ENCODE measurements at places on chromosomes 7 and 10. TPM values are rescaled to one million over a fixed set of nuclear protein-coding genes. Genes with fewer than 3 reads are reported as not detected.

Gene STEAP1B
- 9.4 TPM for total RNA-seq

Gene ZNF511
- 44.8 TPM for total RNA-seq

Gene PLCE1
- total RNA-seq = 30.6 TPM

Gene ADIRF
- 849 TPM for total RNA-seq

Gene UCMA
- total RNA-seq = not detected

Gene TUBGCP2
- 73.5 TPM for total RNA-seq

DNA sequence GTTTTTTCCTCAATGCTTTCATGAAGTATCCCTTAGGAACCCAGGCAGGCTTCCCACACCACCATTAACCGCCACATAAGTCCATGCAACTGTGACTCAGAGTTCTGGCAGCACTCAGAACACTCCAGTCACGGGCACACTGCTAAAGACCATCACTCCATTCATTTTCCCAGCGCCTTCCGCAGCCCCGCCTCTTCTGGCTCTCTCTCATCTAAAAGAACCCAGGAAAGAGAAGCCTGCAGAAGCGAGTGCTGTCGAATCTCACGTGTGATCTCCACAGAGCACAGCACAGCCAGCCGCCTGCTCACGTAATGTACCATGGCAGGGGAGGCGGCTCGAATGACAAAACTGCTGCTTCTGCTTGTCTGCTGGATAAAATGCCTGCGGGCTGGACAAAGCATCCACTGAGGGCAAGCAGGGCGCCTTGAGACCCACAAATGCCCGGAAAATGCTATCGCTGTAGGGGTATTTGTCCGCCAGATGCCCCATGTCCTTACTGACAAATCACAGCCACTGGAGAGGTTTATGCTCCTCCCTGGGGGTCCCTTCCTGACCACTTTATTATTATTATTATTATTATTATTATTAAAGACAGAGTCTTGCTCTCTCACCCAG, 1.8 kb downstream of the PSMG3 start:
- DNase-seq = no peak
- no peaks in the 10 kb centered on the region for H3K27me3 ChIP-seq
- H3K4me3 ChIP-seq = no peak overlapping the region

DNA sequence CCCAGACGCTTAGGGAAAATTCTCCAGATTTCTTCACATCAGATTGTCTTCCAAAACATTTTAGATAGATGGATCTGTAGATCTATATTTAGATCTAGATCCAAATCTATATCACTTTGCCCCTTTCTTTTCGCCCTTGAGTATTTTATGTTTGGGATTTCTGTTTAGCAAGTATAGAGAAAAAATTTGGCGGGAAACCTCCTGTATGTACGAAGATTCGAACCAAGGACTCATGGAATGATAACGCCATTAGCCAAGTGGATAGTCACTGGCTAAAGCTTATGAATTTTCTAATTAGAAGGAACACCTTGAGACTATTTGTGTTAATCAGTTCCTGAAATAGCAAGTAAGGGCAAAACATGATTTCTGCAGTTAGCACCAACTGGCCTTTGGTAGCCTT, 1.2 kb downstream of the THNSL1 start:
- peak overlapping the region; percentile 92 for H3K27ac ChIP-seq
- no peaks in the 10 kb centered on the region for H3K4me1 ChIP-seq
- H3K27me3 ChIP-seq = no peaks in the 10 kb centered on the region
- peak overlapping the region; percentile 76 for H3K4me3 ChIP-seq
- no peaks in the 10 kb centered on the region for H3K36me3 ChIP-seq

DNA sequence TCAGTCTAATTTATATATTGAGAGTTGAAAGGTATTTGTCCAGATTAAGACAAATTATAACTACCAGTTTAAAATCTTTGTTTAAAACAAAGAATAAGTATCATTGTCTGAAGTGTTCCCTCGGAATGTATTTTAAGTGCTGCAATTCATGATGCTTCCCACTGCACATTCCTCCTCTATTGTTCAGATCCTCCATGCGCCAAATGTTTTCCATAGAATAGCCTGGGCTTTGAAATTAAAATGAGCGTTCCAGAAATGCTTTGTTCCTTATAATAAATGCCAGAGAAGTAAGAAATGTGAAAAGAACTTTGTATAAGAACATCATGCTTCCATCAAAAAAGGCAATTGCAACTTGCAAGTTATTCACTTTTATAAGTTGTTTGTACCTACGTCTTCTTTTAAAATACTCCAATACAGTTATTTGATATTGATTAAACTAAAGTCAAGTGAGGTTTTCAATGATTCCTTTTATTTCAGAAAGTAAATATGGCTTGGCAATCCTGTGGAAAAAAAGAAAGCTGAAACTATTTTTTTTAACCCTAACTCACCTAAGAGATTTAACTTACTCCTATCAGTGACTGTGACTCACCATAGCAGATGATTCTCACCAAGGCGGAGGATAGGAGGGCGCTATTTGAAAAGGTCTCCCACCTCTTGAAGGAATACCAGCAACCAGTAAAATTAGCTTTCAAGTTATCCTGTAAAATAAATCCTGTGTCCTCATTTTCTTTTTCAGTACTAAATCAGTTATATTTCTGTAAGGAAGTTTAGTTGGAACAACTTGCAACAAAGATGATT, 85.8 kb downstream of the CTNNA3 start:
- no peaks in the 10 kb centered on the region for H3K4me1 ChIP-seq
- no peaks in the 10 kb centered on the region for H3K36me3 ChIP-seq
- H3K4me3 ChIP-seq = no peak overlapping the region
- DNase-seq = no peak

DNA sequence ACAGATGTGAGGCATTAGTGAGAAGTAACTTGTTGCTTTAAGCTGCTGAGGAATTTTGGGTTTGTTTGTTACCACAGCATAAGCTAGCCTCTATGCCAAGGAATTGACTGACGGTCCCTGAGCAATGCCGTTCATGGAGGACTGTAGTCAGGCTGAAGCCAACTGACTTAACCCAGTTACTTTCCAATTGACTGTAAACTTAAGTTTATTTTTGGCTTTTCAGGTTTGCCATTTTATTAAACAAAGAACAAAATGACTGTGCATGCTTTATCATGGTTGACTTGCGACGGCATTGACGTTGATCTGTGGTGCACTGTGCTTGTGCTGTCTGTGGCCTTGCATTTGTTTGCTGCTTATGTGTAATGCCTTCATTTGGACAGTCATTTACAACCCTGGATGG, 53.5 kb downstream of the DNAJB9 start:
- H3K4me1 ChIP-seq = no peaks in the 10 kb centered on the region
- no peaks in the 10 kb centered on the region for H3K36me3 ChIP-seq
- no peak for DNase-seq
- H3K4me3 ChIP-seq = no peak overlapping the region
- H3K27ac ChIP-seq = no peak overlapping the region

DNA sequence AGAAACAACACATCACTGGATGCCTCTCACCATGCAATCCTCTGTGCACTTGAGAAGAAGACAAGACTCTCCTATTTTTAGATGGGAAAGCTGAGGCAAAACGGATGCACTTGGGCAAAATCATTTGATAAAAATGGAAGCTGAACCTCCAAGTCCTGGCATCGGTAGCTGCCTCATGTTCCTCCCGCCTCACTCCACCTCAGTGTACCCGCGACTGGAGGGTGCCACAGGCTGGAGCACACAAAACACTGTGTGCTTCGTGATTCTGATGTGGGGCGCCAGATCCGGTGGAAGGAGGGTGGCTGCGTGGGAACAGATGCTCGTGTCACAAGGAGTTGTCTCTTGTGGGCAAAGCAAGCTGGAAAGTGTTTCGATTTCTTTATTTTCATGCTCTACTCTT, 41.3 kb downstream of the TAS2R41 start:
- no peaks in the 10 kb centered on the region for H3K4me1 ChIP-seq
- no peaks in the 10 kb centered on the region for H3K36me3 ChIP-seq
- H3K27ac ChIP-seq = peak overlapping the region; percentile 11
- no peak for DNase-seq
- no peaks in the 10 kb centered on the region for H3K27me3 ChIP-seq
- H3K4me3 ChIP-seq = no peak overlapping the region

- H3K4me1 ChIP-seq = no peaks in the 10 kb centered on the region
- no peaks in the 10 kb centered on the region for H3K27me3 ChIP-seq
- DNase-seq = no peak
- H3K27ac ChIP-seq = no peak overlapping the region
- no peak overlapping the region for H3K4me3 ChIP-seq
Observed at GRCh38 chr10:128071417-128071782, 54.8 kb downstream of the MKI67 start.

DNA sequence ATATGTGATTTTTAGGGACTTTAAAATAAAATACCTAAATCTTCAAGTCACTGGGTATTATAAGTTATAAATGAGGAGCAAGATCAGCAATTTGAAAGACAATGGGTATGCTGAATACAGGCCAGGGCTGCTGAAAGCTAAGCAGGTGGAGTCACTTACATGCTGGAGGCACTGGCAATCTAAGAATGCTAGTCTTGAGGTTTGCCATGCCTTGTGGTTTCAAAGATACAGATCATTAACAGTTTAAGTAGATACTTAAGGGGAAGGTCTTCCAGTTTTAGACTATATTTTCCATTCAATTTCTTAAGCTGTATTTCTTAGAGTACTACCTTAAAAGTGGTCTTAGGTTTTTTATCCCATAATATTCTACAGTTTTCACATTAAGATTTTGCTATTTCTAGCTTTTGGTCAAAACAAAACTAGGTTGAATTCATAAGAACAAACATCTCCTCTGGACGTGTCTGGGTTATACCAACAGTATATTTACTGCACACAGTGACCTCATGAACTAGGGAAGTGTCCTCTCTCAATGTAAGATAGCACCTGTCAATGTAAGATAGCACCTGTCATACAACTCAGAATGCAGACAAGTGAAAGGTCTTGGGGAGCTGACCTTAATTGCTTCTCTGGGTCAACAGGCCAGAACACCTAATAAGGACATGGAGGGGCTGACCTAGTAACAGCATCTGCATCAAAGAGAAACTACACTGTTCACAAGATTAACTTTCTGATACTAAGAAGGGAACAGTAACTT, 2.0 kb downstream of the SRI start:
- peaks cover 40% of the 10 kb centered on the region for H3K36me3 ChIP-seq
- no peak overlapping the region for H3K4me3 ChIP-seq
- peaks cover 4% of the 10 kb centered on the region for H3K4me1 ChIP-seq
- peak overlapping the region; percentile 86 for H3K27ac ChIP-seq

- no peak overlapping the region for H3K4me3 ChIP-seq
- DNase-seq = no peak
- no peaks in the 10 kb centered on the region for H3K4me1 ChIP-seq
- H3K36me3 ChIP-seq = no peaks in the 10 kb centered on the region
- H3K27ac ChIP-seq = no peak overlapping the region
- no peaks in the 10 kb centered on the region for H3K27me3 ChIP-seq
Observed at GRCh38 chr10:28217848-28218247, 85.0 kb downstream of the MPP7 start.

- no peak overlapping the region for H3K4me3 ChIP-seq
Observed at GRCh38 chr10:34960983-34961382, 129.2 kb downstream of the CUL2 start.

- no peak overlapping the region for H3K4me3 ChIP-seq
- H3K4me1 ChIP-seq = no peaks in the 10 kb centered on the region
- DNase-seq = no peak
- H3K27ac ChIP-seq = no peak overlapping the region
- no peaks in the 10 kb centered on the region for H3K27me3 ChIP-seq
Observed at GRCh38 chr7:142827951-142828500, 26.9 kb upstream of the EPHB6 start.

DNA sequence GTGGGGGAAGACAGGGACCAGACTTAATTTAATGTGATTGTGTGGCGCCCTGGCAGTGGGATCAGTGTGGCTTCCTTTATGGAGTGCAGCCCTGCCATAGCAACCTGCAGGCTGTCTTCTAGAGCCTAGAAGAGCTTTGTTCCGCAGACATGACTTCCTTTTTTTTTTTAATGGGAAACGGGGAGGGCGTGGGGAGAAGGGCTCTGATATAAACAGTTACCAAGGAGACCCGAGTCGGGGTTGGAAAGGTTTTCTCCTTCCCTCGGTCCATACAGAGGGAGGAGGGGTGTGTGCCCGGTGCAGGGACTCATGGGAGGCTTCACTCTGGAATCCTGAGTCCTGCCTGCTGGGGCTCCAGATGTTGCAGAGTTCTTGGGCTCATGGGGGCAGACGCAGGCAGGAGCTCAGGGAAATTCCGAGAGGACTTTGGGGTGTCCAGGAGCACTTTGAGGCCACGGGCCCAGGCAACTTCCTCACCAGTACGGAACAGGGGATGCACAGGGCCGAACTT, 26.9 kb downstream of the TMEM120A start:
- H3K36me3 ChIP-seq = no peaks in the 10 kb centered on the region
- peak overlapping the region; percentile 38 for H3K27ac ChIP-seq
- no peaks in the 10 kb centered on the region for H3K27me3 ChIP-seq
- H3K4me1 ChIP-seq = peaks cover 38% of the 10 kb centered on the region
- H3K4me3 ChIP-seq = no peak overlapping the region
- no peak for DNase-seq

DNA sequence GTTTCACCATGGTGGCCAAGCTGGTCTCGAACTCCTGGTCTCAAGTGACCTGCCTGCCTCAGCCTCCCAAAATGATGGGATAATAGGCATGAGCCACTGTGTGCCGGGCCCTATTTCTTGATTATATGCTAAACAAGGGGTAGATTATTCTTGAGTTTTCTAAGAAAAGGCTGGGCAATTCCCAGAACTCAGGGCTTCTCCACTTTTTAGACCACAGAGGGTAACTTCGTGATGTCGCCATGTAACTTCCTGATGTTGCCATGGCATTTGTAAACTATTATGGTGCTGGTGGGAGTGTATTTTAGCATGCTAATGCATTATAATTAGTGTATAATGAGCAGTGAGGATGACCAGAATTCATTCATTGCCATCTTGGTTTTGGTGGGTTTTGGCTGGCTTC, 35.8 kb downstream of the OTUD1 start:
- no peak overlapping the region for H3K27ac ChIP-seq
- H3K4me3 ChIP-seq = no peak overlapping the region
- no peaks in the 10 kb centered on the region for H3K27me3 ChIP-seq
- H3K4me1 ChIP-seq = no peaks in the 10 kb centered on the region

GRCh38 chr7:20030915-20031362, 186.2 kb downstream of the MACC1 start:
- no peaks in the 10 kb centered on the region for H3K36me3 ChIP-seq
- no peak overlapping the region for H3K27ac ChIP-seq
- no peak for DNase-seq
- no peaks in the 10 kb centered on the region for H3K4me1 ChIP-seq

Measured in tibial nerve (tissue), 4 donors.